ENCODE measurements at places on chromosomes 7 and 10.

DNA sequence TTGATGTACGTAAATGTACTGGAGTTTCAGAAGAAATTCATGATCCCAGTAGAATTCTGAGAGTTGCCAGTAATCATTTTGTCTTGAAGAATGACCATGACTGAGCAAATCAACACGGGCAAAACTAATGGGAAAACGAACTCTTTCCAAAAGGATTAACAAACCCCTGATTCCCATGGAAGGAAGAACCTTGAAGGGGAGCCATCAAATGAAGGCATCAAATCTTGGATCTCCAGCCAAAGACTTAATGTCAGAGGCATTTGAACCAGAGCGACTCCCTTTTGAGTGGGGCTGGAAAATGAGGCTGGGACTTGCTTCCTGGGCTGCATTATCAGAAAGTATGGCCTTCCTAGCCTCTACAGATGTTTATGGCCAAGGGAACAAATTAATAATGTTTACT lies 364.4 kb upstream of the PRKCQ start:
- DNase-seq: no peak

DNA sequence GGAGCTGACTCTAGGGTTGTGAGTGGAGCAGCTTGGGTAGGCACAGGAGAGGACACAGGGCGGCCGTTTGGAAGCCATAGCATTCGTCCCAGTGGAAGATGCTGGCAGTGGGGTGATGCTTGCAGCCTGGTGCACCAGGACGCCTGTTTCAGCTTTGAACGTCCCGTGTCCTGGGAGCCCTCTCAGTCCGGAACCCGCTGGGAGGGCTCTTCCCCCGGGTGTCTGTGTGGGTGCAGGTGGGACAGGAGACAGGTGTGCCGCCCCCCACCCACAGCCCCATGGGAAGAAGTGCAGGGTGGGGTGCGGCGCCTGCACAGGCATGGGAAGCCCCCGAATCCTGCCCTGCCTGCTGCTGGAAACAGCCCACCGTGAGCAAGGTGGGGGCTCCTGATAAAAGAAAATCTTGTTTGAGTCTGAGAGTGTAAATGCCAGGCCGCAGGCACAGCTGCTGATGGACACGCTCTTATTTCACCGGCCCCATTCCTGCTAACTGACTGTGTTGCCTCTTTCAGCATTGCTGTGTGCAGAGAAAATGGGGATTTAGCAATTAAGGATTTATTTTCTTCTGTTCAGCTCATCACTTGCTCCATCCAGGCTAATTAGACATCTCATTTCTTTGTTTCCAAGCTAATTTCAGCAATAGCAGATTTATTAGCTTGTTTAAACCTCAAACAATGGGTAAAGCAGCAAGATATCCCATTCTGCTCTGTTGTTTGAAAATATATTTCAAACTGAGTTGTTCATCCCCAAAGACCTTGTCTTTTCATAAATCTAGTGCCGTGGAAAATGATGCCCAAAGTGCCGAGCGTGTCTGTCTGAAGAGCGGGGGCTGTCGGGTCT lies 54.9 kb upstream of the DPYSL4 start:
- DNase-seq: no peak

- DNase-seq: no peak
Observed at GRCh38 chr7:80726666-80727065, 88.2 kb downstream of the CD36 start.

DNA sequence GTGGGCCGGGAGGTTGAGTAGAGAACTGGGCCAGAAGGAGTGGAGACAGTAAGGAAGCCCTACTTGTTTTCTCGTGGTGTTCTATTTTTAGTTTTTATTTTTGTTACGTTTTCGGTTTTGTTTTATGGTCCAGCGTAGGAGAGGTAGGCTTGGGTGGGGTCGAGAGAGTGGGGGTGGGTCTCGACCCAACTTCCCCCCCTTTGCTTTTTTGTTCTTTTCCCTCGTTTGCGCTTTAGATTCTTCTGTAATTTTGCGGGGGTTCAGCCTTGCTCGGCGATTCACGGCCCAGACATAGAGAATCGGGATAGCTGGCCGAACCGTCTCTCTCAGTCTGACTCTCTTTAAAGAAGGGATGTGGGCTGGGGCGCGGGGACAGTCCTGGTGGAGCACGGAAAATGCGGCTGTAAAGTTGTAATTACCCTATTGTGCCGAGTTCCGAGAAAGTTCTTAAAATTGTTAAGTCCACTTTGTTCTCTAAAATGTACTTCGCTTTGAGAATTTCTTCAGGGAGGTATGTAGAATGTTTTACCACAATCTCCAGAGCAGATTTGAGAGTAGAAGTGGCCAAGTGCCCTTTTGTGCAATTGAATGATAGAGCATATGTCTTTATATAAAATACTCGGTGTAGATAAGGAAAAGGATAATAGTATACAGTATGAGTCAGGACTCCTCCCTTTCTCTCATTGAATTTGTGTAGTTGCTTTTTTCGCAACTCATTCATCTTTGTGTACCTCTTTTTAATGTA lies 816 bp downstream of the DMTF1 start:
- DNase-seq: no peak

DNA sequence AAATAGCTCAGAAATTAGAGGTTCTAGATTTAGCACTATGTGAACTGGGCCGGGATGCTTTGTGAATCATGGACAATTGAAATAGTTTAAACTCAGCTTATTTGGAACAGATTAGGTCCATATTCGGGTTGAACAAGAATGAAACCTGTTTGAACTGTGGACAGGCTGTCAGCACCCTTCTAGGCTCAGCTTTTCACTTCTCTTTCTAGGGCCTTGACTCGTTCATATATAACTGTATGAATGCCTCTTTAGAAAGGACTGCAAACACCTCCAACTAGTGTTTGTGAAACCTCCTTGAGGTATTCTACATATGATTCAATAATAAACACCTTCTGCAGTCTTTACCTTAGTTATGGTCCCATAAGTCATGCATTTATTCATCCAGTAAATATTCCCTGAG lies 115.6 kb downstream of the REEP3 start:
- DNase-seq: no peak

- DNase-seq: no peak
Observed at GRCh38 chr7:4233621-4234497, 448.2 kb upstream of the FOXK1 start.

GRCh38 chr7:71705901-71706596 lies 574.1 kb downstream of the GALNT17 start:
- DNase-seq: no peak

GRCh38 chr7:82534684-82535083 lies 91.1 kb upstream of the CACNA2D1 start:
- no peak for DNase-seq

- DNase-seq: no peak
Observed at GRCh38 chr7:128063088-128063487, 31.9 kb upstream of the LRRC4 start.

- no peak for DNase-seq
Observed at GRCh38 chr10:29481906-29482440, 152.8 kb downstream of the SVIL start.

GRCh38 chr10:85510682-85511081 lies 855.9 kb downstream of the GRID1 start:
- no peak for DNase-seq

- DNase-seq: no peak
Observed at GRCh38 chr7:52669031-52669430, 366.4 kb upstream of the POM121L12 start.

DNA sequence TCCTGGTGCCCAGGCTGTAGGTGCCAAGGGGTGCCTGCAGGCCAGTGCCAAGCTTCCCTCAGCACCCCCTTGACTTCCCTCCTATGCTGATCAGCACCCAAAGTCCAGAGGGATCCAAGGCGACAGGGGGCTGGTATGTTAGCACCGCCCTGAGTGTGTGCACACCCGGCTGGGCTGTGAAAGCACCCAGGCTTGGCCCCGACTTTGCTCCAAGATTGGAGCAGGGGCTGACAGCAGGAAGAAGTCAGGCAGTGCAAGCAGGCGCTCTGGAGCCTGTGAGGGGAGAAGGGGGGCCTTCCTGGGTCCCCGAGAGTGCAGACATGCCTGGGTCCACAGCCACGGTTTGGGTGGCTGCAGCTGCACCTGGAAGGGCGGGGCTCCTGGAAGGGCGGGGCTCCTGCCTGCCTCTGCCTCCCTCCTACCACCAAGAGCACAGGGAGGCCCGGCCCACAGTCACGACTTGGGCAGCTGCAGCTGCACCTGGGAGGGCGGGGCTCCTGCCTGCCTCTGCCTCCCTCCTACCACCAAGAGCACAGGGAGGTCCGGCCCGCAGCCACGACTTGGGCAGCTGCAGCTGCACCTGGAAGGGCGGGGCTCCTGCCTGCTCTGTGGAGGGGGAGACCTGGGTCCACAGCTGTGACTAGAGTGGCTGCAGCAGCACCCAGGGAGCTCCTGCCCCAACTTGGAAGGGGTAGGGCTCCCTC lies 30.2 kb upstream of the ZMYND11 start:
- DNase-seq: no peak

GRCh38 chr10:91410638-91411371 lies 661 bp downstream of the HECTD2 start:
- no peak for DNase-seq

DNA sequence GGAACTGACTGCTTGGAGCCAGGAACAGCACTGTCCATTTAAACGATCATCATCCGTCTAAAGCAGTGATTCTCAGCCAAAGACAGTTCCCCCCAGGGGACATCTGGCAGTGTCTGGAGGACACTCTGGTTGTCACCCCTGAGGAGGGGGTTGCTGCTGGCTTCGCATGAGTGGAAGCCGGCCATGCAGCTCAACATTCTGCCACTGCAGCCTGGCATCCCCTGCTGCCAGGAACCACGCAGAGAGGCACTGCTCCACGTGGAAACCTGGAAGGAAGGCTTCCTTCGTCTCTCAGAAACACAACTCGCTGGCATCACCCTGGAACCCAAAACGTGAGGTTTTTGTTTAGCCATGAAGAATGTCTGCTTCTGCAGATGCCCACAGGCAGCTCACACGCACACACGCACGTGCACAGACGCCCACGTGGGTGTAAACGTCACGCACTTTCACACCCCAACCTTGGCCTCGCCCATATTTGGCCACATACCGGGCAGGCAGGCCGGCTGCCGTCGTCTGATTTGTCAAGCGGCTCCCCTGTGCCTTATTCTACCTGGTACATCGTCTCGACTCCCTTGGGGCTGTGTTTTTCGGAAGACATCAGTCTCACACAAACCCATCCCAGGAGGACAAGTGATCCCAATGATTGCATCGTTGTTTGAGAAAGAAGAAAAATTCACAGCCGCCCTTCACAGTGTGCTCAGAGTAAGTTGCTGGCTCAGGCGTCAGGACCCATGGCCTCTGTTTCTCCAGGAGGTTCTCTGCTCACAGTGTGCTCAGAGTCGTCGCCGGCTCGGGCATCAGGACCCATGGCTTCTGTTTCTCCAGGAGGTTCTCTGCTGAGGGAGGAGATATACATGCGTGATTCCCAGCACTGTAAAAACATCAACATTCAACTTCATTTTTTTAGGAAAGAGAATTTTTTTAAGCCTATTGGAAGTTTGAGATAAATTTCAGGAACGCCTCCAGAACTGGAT lies 127.2 kb upstream of the PPP2R2D start:
- DNase-seq: no peak

DNA sequence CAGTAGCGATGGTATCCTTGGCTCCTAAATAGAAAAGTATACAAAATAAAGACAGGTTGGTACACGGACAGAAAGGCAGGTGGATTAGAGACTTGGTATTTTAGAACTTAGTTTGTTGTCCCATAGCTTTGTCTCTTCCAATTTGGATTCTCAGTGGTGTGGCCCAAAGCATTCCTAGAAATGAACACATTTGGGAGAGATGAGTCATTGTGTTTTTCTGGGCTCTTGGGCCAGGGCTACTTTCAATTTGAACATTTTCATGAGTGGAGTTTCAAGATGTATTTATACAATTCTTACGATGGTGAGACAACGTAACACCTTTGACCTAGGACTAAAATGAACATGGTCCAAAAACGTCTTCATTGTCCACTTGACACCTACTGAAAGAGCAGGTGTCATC lies 225.1 kb upstream of the YAE1 start:
- DNase-seq: no peak

DNA sequence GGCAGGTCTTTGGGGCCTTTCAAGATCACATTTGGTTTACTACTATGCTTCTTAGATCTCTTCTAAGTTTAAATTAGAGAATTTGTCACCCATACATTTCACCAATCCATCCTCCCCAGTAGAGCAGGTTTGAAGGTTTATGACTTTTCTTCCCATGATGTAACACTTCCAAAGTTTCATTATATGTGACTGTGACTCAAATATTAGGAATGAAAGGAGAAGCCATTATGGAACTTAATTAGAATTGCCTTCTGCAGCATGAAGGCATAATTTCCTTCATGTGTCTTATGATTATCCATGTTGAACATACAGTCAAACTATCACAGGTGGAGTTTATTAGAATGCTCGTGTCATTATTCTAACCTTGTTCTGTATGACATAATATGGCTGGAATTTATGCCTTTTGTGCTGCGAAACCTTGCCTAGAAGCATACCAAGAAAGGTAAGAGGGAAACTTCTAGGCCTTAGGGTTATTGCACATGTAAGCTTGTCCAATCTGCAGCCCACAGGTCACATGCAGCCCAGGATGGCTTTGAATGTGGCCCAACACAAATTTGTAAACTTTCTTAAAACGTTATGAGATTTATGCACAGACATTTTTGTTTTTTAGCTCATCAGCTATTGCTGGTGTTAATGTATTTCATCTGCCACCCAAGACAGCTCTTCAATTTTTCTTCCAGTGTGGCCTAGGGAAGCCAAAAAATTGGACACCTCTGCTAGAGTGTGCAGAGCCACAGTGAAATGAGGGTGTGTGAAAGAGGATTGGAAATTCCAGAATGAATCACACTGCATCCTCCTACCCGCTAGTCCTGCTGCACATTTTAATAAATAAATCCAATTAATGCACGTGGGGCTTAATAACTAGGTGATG lies 133.6 kb downstream of the TMEM26 start:
- no peak for DNase-seq

GRCh38 chr7:156101355-156101754 lies 289.1 kb upstream of the SHH start:
- DNase-seq: no peak

DNA sequence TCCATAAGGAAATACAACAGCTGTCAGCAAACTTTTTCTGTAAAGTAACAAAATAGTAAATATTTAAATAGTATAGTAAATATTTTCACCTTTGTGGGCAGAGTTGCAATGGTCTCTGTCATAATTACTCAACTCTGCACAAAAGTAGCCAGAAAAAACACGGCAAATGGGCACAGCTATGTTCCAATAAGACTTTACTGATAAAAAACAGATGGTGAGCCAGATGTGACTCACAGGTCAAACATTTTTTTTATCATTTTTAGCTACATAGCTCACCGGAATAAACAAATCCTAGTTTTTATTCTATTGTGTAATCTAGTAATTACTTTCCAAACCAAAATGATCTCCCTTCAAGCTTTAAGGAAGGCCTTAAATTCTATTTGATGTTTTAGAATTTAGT lies 55.3 kb downstream of the NCAPG2 start:
- DNase-seq: no peak

GRCh38 chr7:25536851-25537250 lies 308.6 kb upstream of the NPVF start:
- DNase-seq: no peak

Measured in stimulated activated CD4-positive, alpha-beta T cell treated with anti-CD3 and anti-CD28 coated beads, TNF-alpha, amount 100 ng/mL, for 1 hour (primary cell).